Pancreas (tissue), 10 donors: ENCODE measurements at places on chromosomes 6 and 20. TPM values are rescaled to one million over a fixed set of nuclear protein-coding genes. Genes with fewer than 3 reads are reported as not detected.

The HFE gene
- total RNA-seq: 10.2 TPM

The CEP85L gene
- total RNA-seq: 7.4 TPM

The PNPLA1 gene
- total RNA-seq: not detected

The SNAP91 gene
- 2.3 TPM for total RNA-seq

The MEA1 gene
- total RNA-seq: 20.9 TPM

The PROKR2 gene
- not detected for total RNA-seq

The CAPN11 gene
- total RNA-seq: 0.06 TPM

DNA sequence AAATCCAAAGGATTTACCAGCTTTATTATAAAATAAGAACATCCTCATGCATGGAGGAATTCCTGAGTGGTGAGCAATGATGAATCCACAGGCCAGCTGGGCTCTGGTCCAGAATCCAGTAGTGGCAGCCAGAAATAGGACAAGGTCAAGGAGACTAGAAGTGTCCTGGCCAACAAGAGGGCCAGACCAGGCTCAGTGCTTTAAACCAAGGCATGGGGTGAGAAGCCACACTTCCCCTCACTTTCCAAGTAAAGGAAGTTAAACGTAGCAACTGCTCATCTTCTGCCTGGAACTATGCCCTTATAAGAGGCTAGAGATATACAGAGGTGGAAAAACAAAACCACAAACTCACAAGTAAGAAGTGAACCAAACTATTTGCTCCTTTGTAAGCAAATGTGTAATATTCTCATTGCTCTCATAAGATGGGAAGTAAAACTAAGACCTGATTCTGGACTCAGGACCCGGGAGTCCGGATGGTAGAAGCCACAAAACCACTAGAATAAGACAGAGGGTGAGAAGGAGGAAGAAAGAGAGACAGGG lies 253.2 kb downstream of the UST start:
- no peak overlapping the region for H3K4me3 ChIP-seq
- H3K27me3 ChIP-seq: no peaks in the 10 kb centered on the region
- H3K27ac ChIP-seq: no peak overlapping the region
- DNase-seq: no peak
- H3K36me3 ChIP-seq: no peaks in the 10 kb centered on the region

DNA sequence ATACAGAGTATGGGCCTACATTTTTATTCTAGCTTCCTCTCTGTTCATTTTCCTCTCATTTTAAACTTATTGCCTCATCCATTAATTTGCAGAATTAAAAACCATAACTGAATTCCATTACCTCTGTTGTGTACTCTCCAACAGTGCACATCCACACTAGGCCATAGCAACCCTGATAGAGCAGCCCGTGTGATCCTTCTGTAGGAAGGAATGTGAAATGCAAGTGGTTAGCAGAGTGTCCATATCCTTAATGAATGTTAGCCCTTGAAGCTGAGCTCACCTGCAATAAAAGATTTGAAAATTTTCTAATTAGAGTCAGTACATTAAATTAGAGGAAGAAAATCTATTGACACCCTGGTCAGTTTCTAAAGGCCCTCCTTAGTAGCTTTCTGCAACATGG lies 6.5 kb upstream of the GRIK2 start:
- no peaks in the 10 kb centered on the region for H3K36me3 ChIP-seq
- H3K27ac ChIP-seq: no peak overlapping the region
- H3K4me3 ChIP-seq: no peak overlapping the region

DNA sequence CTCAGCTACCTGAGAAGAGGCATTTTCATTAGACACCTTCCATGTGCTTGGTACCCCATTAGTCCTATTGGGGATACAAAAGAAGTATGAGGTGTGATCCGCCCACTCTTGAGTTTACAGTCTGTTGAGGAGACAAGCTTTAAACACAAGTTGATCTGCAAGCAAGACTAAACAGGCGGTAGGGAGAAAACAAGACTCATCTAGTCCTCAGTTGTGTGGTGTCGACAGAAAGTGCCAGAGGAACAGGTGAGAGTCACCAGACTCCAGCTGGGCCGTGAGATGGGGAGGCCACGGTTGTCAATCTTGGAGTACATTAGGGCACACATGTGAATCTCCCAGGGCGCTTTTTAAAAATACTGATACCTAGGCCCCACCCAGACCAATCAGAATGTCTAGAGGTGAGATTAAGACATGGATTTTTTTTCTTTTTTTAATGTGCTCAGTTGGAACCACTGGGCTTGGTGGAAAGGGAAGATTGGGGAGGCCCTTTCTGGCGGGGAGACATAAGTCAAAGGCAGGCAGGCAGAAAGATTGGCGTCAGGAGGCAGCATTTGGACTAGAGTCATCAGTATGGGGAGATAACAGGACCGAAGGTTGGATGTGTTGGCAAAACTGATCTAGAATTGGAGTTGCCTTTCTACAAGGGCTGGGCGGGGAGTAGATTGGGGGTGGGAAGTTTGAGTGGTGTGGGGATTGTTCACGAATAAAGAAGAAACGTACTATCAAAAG lies 10.4 kb downstream of the E2F3 start:
- no peaks in the 10 kb centered on the region for H3K36me3 ChIP-seq
- H3K27ac ChIP-seq: no peak overlapping the region

- H3K36me3 ChIP-seq: no peaks in the 10 kb centered on the region
- no peak for DNase-seq
- no peak overlapping the region for H3K27ac ChIP-seq
- H3K27me3 ChIP-seq: no peaks in the 10 kb centered on the region
Observed at GRCh38 chr20:7346026-7346425, 578.5 kb downstream of the BMP2 start.

DNA sequence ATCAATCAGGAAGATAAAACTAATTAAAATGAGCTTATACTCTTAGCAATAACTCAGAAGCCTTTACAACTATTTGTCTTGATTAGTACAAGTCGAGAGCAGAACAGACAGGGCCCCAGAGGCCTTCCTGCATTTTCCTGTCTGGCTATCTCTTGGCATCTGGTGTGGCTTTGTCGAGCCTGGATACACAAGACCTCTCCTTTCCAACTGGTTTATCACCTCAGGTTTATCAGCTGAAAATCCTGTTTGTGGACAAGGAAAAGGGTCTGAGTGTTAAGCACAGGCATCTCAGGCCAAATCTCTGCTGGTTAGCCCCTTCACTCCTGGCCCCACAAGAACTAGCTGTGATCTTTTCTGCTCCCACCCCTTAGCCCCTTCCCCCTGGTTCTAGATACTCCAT lies 32.6 kb downstream of the BAK1 start:
- no peaks in the 10 kb centered on the region for H3K4me1 ChIP-seq
- DNase-seq: no peak
- H3K36me3 ChIP-seq: no peaks in the 10 kb centered on the region
- H3K4me3 ChIP-seq: no peak overlapping the region
- H3K27ac ChIP-seq: no peak overlapping the region
- H3K27me3 ChIP-seq: no peaks in the 10 kb centered on the region

- no peak overlapping the region for H3K27ac ChIP-seq
- no peak for DNase-seq
- no peaks in the 10 kb centered on the region for H3K4me1 ChIP-seq
- no peaks in the 10 kb centered on the region for H3K27me3 ChIP-seq
Observed at GRCh38 chr6:20948556-20948955, 414.3 kb downstream of the CDKAL1 start.

GRCh38 chr6:133047706-133048105 lies 193.5 kb upstream of the EYA4 start:
- H3K27me3 ChIP-seq: no peaks in the 10 kb centered on the region
- H3K4me3 ChIP-seq: no peak overlapping the region
- no peak for DNase-seq

- H3K27me3 ChIP-seq: no peaks in the 10 kb centered on the region
- no peaks in the 10 kb centered on the region for H3K4me1 ChIP-seq
- no peak overlapping the region for H3K4me3 ChIP-seq
- no peak for DNase-seq
- H3K27ac ChIP-seq: no peak overlapping the region
Observed at GRCh38 chr6:109527989-109528388, 45.0 kb upstream of the ZBTB24 start.

GRCh38 chr20:7399114-7399513 lies 541.1 kb downstream of the HAO1 start:
- no peaks in the 10 kb centered on the region for H3K4me1 ChIP-seq
- DNase-seq: no peak
- no peak overlapping the region for H3K27ac ChIP-seq
- no peaks in the 10 kb centered on the region for H3K27me3 ChIP-seq

DNA sequence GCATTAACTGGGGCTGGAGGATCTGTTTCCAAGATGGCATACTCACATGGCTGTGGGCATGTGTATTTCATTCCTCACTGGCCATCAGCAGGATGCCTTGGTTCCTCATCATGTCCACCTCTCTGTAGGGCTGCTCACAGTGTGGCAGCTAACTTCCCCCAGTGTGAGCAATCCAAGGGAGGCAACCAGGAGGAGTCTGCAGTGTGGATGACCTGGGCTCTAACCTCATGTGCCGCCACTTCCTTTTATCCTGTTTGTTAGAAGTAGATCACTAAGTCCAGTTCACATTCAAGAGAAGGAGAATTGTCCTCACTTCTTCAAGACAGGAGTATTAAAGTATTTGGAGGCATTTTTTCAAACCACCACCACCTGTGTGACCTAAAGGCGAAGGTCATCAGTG lies 54.4 kb downstream of the MTHFD1L start:
- no peak overlapping the region for H3K4me3 ChIP-seq
- H3K27ac ChIP-seq: no peak overlapping the region
- DNase-seq: no peak
- no peaks in the 10 kb centered on the region for H3K36me3 ChIP-seq
- no peaks in the 10 kb centered on the region for H3K4me1 ChIP-seq
